Thymus (tissue), 14 donors: ENCODE measurements at places on chromosomes 12 and 14. TPM values are rescaled to one million over a fixed set of nuclear protein-coding genes. Genes with fewer than 3 reads are reported as not detected.

DNA sequence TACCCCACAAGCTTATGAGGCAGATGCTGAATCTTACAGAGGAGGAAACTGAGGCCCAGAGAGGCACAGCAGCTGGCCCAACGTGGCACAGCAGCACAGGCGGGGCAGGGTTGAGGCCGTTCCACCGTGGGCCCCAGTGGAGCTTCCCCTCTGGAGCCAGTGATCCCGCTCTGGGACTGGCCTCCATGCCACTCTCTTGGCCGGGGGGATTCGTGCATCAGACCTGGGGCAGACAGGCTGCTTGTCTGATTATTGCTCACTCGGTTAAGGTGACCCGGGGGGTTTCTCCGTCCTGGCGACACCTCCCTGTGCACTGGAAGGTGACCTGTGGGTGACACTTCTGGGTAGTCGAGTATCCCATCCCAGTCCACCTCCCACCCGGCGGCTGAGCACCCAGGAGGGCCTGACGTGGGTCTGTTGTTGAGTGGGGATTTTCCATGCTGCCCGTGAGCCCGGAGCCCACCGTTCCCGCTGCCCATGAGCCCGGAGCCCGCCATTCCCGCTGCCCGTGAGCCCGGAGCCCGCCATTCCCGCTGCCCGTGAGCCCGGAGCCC lies 27.8 kb downstream of the NOC4L start:
- DNase-seq = no peak

- no peak for DNase-seq
Observed at GRCh38 chr14:100549834-100550625, 37.2 kb downstream of the BEGAIN start.

- DNase-seq = no peak
Observed at GRCh38 chr12:80445083-80445793, 1.2 kb downstream of the PTPRQ start.

GRCh38 chr12:94309373-94309772 lies 150.3 kb downstream of the CEP83 start:
- DNase-seq = no peak

DNA sequence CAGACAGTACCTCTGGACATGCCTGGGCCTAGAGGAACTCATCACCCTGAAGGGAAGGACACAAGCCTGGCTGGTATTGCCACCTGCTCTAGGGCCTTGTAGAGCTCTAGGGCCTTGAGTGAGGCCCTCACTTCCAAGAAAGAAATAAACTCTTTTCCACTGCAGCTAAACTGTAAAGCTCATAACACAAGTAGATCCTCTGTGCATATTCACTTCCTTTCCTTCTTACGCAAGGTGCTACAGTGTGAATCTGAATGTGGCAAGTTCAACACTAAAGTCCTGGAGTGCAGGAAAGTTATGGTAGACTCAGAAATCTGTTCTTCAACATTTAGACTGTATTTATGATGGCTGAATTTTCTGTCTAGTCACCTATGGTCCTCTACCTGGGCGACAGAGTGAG lies 14.5 kb downstream of the RNASE3 start:
- DNase-seq = no peak

- DNase-seq = no peak
Observed at GRCh38 chr12:67534681-67535080, 113.9 kb upstream of the DYRK2 start.

DNA sequence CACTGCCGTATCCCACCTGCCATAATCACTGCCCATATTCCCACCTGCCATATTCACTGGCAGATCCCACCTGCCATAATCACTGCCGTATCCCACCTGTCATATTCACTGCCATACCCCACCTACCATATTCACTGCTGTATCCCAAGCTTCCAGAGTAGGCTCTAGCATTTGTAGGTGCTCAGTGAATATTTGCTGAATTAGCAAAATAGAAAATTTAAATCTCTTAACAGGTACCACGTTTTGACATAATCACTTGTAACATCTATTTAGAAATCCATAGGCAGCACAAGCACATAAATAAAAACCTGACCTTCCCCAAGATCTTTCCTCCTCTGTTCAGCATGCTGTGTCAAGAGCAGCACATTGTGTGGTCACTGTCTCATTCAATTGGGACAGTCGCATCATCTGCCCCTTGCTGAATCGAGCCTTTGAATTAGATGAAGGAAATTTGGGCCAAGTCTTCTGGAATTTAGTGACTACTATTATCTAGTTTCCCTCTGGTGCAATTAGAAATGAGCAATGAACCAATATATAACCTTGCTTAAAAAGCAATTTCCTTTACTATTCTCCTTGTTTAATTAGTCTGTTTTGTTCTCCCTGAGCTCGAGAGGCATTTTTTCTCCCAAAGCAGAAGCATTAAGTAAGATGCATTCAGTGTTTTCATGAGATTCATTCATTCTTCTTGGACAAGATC lies 144.9 kb upstream of the FGD4 start:
- DNase-seq = no peak

PLEKHG7 gene
- total RNA-seq = 0.14 TPM

ZBTB25 gene
- total RNA-seq = 10.6 TPM

TDRD9 gene
- 0.76 TPM for total RNA-seq

GALNT6 gene
- 12.3 TPM for total RNA-seq

SMIM41 gene
- total RNA-seq = 0.42 TPM
